Cerebellum (tissue), 4 donors: ENCODE measurements at places on chromosomes 2 and 18. TPM values are rescaled to one million over a fixed set of nuclear protein-coding genes. Genes with fewer than 3 reads are reported as not detected.

GRCh38 chr2:128421861-128422311 lies 103.2 kb upstream of the HS6ST1 start:
- no peak for DNase-seq

DNA sequence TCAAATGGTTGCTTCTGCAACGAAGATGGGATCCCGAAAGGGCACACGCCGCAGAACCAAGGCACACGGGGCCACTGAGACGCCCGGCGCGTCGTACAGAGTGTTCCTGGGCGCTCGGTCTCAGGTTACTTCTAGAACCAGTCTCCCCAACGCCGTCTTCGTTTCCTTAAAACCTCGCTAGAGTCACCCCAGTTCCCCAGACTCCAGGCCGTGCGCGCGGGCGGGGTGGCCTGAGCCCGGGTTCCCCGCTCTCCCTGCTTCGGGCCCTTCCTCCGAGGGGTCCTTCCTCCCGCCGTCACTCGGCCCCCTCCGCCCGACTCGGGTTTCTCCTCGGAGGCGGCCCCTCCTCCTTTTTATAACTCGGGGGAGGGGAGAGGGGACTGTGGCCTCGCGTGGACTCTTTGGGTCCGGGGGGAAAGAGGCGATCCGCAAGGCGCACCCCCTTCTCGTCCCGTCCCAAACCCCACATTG lies 774 bp upstream of the FZD7 start:
- no peak for DNase-seq

The CRACDL gene
- 2.9 TPM for total RNA-seq

DNA sequence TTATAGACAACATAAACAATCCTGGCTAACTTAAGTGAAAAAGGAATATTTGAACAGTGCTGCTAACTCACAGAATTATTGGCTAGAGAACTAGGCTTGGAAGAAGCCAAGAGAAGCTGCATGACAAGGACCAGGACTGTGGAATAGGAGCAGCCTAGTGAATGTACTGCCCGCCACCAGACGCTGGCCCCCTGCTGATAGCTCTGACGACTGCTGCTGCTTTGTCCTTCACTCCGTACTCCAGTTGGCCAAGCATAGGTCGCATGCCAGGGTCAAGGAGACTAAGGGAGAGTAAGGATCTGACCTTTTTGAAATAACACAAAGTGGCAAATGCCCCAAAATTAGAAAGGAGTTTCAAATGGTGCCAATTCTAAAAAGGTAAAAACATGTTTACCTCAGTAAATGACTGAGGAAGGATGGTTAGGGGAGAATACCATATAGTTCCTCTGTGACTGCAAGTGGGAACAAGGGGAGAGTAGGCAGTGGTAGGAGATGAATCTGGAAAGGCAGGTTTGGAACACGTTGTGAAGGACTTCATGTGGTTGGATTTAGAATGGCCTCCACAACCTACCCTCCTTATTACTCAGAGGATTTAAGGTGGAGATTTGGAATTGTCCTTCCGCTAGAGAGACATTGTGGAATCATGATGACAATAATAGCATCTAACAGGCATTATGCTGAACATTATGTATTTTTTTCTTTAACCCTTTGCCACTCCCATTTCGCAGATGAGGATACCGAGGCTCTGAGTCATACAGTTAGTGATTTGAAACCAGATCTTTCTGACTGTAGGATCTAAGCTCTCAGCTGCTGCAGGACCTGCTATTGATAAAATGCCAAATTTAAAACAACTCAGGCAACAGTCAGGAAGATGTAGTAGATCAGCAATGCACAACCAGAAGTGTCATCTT lies 19.5 kb downstream of the STRADB start:
- DNase-seq = no peak

The OR6B2 gene
- not detected for total RNA-seq

DNA sequence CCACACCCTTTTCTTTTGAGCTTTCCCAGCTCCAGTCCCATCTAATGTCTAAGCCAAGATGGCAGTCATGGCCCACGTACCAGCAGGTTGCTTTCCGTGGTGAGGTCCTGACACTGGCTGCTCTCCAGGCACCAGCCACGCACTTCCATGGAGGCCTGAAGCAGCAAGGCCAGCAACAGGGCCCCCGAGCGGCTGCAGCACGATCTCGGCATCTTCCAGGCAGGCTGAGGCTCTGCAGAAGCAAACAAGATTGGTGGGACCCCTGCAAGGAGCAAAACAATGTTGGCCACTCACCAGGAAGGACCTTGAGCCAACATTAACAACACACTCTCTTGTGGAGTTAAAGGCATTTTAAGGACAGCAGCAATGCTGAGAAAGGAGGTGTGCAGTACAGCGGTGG lies 3.8 kb downstream of the POMC start:
- DNase-seq = no peak

The MGAT4A gene
- 69.4 TPM for total RNA-seq

The OBSL1 gene
- 43.1 TPM for total RNA-seq

The COBLL1 gene
- 32.2 TPM for total RNA-seq

DNA sequence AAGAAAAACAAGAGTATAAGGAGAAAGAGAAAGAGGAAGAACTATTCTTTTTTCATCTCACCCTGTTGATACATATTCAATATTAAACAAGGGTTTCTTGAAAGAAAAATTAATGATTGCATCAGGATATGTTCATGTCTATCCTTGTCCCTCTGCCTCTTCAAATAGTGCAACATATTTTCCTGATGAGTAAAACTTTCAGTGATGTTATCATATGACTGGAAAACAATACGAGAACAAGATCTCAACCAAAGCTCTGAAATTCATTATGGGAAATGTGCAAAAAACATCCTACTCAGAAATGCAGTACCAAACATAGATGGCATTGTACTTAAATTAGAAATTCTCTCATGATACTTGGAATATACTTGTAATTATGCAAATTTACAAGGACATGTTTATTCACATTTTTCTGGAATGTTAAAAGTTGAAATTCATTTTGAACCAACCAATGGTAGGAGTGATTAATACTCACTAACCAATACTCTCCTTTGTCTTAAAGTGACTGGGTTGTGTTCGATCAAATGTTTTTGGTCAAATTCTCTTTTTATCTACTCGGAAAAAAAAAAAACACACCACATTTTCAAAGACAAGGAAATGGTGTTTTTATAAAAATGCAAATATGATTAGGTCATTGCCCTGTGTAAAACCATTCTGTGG lies 148.9 kb upstream of the GULP1 start:
- DNase-seq = no peak

DNA sequence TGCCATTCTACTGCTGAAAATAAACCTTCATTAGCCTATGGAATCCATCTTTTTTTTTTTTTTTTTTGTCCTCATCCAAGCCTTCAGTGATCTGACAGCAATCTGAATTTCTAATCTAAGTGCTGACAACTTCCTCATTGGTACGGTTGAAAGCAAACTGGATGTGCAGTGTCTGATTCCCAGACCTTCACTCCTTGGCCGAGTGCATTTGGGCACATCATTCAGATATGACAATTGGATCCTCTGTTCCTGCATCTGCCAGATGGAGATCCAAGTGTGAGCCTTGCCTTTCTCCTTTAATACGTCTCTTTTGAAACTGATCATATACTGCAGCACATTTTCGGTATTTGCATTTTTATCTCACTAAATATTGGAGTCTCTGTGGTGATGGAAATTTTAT lies 713.1 kb downstream of the DCDC2C start:
- no peak for DNase-seq

GRCh38 chr2:222752746-222753145 lies 81.3 kb downstream of the MOGAT1 start:
- DNase-seq = no peak
